ENCODE measurements at places on chromosomes 1 and 21.

DNA sequence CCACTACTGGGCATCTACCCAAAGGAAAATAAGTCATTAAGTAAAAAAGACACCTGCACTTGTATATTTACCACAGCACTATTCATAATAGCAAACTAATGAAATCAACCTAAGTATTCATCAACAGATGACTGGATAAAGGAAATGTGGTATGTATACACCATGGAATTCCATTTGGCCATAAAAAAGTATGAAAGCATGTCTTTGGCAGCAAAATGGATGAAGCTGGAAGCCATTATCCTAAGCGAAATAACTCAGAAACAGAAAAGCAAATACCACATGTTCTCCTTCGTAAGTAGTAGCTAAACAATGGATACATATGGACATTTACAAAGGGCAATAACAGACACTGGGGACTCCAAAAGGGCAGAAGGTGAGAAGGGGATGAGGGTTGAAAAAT lies 485.7 kb upstream of the BRINP3 start:
- no peak for DNase-seq

DNA sequence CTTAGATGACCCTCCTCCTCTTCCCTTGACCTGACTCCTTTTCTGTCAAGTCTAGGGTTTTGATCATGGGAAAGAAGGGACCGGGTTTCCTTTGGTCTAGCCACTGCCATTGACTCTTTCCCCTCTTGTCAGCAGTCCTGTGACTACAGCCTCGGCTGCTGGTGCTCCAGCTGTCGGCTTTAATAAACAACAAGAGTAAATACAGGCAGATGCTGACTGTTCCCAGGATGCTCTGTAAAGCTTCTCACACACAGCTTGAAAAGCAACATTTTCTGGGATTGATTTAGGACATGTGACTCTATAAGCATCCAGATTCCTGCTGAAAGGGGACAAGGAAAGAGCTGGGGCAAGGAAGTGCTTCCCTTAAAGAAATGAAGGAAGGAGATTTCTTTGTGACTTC lies 53.5 kb upstream of the CTTNBP2NL start:
- DNase-seq: no peak

DNA sequence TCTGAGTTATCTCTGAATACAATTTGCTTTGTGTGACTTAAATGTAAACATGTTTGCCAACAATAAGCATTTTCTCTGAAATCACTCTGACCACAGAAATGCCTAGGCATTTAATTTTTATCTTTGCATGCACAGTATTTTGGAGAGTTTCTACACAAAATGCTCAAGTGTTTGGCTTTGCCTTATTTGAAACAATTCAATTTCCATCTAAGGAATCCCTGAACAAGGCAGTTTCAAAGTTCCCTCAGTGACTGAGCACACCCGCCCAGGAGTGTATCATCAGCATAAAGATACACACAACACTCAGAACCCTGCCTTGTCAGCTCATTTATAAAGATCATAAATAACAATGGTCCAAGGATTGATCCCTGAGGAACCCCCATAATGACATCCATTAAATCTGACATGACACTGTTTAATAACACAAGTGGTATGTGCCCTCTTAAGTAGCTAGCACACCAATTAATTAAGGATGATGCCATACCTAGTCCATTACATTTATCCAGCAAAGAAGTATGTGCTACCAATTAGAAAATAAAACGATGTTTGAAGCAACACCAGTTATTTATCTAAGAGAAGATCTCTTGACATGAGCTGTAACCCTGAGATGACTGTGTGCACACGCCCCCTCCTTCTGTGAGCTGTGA lies 585.8 kb downstream of the ADGRL2 start:
- no peak for DNase-seq

- no peak for DNase-seq
These were observed 146.5 kb upstream of the LYPLAL1 start for GRCh38 chr1:219027146-219027673.

DNA sequence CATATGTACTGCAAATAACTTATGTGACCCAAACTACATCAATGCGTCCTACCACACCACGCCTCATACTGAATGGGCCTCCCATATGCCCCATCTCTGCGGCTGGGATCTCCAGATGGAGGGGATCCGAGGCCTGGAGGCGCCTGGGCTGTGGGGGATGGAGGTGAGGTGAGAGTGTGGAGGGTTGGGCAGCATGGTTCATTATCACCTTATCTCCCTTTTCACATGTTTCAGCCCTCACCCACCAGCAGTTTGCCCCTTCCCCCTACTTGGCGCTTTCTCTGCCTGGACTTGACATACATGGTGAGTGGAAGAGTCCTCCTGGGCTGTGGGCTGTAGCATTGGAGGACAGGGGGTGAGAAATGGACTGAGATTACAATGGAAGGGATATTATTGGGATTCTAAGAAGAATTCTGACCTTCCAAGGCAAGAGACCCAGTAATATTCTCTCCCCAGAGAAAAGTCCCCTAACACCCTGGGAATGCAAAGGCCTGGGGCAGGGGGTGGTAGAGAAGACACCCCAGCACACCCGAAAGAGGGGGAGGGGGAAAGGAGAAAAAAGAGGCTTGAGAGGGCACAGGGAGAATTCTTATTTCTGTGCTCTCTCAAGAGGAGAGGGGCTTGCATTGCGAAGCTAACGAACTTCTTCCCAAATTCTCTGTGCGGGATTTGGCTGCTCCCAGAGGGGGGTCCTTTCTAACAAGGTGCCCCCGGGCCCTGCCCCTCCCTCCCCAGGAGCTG lies 61.4 kb downstream of the MEF2D start:
- DNase-seq: no peak

DNA sequence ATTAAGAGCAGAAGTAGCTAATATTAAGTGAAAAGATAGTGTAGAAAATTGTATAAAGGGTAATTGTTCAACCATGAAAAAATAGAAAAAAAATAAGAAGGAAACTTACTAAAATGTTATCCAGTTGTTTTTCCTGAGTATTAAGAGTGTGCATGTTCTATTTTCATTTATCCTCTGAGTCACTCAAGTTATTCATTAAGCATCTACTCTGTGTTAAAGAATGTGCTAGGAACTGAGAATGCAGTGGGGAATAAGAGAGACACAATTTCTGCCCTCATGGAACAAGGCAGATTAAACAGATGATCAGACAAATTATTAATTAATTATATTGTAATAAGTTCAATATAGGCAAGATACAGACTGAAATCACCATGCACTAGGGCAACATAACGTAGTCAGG lies 10.8 kb upstream of the PIGK start:
- no peak for DNase-seq

GRCh38 chr1:223524930-223525451 lies 131.8 kb downstream of the CCDC185 start:
- no peak for DNase-seq

GRCh38 chr1:8486047-8486446 lies 168.1 kb downstream of the SLC45A1 start:
- no peak for DNase-seq

GRCh38 chr1:12502336-12503109 lies 115.5 kb downstream of the DHRS3 start:
- no peak for DNase-seq

GRCh38 chr1:244751271-244751895 lies 84.1 kb upstream of the COX20 start:
- DNase-seq: no peak

DNA sequence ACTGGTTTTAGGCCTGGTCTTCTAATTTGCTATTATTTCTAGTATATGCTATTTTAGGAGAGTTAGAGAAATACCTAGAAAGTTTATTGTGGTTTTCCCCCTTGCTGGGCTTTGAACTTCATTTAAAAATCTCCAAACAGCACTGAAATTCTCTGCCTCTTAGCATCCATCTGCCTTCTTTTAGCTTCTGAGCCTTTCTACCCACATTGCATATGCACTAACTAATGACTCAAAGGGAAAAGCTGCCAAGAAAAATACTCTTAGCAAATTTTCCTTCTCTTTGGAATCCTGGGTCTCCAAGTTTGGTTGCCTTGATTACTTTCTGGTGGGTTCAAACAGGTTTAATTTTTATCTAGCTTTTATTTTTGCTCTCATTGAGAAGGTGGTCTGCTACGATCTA lies 408.4 kb upstream of the PTBP2 start:
- no peak for DNase-seq

- no peak for DNase-seq
These were observed 109.5 kb downstream of the LAMC2 start for GRCh38 chr1:183295521-183295920.

Measured in epithelial cell of prostate (primary cell).